Occipital lobe (tissue), 3 donors: ENCODE measurements at places on chromosomes 11 and 22.

- DNase-seq, result no peak
These were observed 8.2 kb upstream of the CCDC88B start for GRCh38 chr11:64331569-64332371.

- DNase-seq, result no peak
These were observed 20.7 kb upstream of the C11orf96 start for GRCh38 chr11:43921561-43922294.

DNA sequence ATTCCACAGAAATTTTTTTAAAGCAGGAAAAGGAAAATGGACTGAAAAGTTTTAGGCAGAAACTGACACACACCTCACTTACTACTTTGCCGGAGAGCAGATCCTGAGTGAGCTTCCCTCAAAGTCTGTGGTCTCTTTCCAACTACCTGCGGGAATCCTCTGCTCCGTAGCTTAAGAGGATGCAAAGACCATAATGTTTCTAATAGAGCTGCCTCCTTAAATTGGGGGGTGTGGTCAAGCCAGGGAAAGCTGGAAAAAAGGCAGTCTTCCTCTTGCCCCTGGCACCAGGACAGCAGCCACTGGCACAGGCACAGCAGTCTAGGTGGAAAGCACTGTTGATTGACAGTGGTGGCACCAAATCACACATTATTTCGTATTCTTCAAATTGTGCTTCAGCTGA, at the start of gene ETS1:
ETS1 (minus strand) TSS at position 144 of the 400 bp plus-strand sequence. CDS start 14,428 bp downstream, outside the sequence.
- DNase-seq, result no peak

- DNase-seq, result no peak
These were observed 81.1 kb downstream of the DGCR2 start for GRCh38 chr22:19040888-19041703.

DNA sequence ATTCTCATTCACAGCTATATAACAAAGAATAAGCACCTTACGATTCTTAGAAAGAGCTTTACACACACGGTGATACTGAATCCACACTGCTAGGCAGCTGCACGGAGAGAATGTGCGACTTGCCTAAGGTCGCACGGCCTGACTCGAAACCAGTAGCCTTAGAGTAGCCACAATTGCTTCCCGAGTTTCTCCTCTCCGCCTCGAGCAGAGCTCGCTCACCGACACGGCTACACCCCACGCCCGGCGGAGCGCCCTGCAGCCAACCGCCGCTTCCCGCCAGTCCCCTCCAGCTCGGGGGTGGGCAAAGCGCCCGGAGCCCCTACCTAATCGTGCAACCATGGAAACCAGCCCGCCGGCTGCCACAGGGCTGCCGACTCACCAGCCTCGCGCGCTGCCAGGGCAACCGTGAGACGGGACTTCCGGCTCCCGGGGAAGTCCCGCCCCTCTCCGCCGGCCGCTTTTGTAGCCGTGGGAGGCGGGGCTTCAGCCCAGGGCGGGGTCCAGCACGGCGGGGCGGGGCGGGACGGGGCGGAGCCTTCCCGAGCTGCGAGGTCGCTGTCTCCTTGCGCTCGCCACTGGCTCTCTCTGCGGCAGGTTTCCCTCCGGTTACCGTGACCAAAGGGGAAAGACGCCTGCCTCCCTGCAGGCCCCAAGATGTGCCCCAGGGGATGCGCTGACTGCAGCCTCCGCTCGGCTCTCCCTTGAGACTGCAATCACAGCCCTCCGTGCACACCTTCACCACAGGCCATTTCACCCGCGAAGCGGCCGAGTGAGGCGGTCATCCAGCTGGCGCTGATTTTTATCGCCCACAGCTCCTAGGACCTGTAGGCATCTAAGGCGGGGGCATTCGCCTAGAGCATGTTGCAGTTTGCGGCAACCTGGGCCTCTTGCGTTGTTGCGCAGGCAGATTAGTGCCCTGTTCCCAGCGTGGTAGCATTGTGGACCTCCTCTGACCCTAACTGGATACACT, 1.1 kb downstream of the BSCL2 start:
- peak; percentile 94 for DNase-seq

GRCh38 chr22:36405671-36406538, 18.1 kb upstream of the MYH9 start:
- DNase-seq, result no peak

DNA sequence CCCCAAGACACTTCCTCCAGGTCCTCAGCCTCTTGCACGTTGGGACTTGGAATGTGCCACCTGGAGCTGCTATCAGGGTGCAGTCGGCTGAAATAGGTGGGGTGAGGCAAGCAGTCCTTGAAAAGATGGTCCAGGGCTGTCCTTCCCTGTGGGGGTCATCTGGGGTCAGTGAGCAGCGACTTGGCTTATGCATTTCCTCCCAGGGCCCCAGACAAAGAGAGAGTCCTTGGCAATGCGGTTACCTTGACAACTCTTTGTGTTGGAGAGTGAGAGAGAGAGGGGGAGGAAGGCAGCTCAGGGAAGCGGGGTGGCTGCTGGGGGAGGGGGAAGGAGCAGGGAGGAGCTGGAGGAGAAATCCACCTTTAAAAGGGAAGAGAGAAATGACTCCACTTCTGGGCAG, 93.8 kb downstream of the MIAT start:
- no peak for DNase-seq

DNA sequence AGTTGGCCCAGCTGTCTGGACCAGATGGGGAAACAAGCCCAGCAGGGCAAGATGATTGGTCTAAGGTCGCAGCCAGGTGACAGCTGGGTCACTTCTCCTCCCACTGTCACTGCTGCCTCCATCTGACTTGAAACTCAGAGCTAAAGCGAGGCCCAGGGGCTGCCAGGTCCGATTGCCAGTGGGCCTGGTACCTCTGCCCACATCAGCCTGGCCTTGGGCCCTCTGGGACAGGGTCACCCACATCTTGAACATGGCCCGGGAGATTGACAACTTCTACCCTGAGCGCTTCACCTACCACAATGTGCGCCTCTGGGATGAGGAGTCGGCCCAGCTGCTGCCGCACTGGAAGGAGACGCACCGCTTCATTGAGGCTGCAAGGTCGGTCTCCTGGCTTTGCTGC, 5.8 kb downstream of the SSH3 start:
- no peak for DNase-seq

DNA sequence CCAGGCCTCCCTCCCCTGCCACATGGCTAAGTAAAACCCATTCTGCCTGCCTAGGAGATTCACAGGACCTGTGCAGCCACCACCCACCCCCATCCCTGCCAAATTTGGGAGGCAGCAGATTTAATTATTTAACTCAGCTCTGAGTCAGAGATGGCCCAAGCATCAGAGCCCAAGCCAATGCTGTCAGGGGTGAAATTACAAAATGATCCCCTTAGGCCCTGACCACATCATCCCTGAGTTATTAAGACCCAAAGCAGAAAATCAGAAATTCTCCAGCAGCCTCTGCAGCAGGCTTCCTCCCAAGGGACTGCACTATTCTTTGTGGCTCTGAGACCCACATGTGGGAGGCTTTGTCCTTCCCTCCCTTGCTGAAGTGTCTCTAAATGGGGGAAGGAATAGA, 52.8 kb upstream of the RRAS2 start:
- no peak for DNase-seq

GRCh38 chr11:24124876-24125275, 372.0 kb upstream of the LUZP2 start:
- no peak for DNase-seq

GRCh38 chr22:30260682-30261081, 6.0 kb downstream of the OSM start:
- DNase-seq, result no peak

DNA sequence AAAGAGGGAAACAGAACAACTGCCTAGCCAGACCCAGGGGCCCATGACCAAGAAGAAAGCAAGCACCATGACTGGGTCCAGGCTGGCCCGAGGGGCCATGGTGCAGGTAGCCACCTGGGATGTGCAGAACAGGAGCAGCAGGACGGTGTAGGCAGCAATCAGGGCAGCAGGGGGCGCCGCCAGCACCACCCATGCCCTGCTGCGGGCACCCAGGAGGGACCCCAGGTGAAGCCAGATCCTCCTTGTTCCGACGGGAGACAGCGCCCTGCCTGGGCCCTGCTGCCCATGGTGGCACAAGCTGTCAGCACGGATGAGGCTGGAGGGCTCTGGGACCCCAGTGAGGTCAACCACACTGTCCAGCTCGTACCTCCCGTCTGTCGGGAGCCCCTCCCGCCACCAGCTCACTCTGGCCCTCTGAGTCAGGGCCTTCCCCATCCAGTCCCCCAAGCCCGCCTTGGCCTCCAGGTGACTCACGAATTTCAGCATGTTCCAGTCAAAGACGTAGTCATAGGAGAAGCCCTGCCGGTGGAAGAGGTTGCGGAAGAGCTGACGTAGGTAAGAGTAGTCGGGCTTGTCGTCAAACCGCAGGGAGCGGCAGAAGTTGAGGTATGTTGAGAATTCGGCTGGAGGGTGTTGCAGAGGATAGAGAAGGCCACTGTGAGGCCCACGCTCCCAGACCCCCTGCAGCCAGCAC, 18.8 kb downstream of the CSNK1E start:
- no peak for DNase-seq

GRCh38 chr22:24338726-24339451, 68.3 kb downstream of the SPECC1L start:
- no peak for DNase-seq

GRCh38 chr11:134037046-134037908, 31.6 kb upstream of the JAM3 start:
- DNase-seq, result peak; percentile 51

- DNase-seq, result no peak
These were observed 83.5 kb upstream of the FAT3 start for GRCh38 chr11:92141159-92141558.

- DNase-seq, result peak; percentile 6
These were observed 15.2 kb downstream of the TMPRSS5 start for GRCh38 chr11:113690619-113691569.

DNA sequence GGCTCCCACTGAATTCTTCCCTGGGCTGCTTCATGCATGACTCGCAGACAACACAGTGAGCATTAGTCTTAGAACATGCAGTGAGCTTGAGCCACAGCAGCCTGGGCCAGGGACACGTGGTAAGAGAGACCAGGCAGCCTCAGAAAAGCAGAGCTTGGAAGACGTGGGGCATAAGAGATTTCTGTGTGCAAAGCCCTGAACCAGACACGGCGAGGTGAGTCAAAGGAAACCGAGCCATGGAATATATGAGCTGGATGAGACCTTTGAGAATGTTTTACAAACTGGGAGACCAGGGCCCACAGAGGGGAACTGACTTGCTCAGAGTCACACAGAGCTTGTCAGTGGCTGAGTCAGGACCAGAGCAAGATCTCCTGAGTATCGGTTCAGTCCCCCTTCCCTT, 8.5 kb upstream of the FXYD6 start:
- DNase-seq, result no peak

GRCh38 chr11:44535191-44535980, 30.1 kb upstream of the CD82 start:
- no peak for DNase-seq

- DNase-seq, result no peak
These were observed 217.2 kb upstream of the CADM1 start for GRCh38 chr11:115721296-115721995.

DNA sequence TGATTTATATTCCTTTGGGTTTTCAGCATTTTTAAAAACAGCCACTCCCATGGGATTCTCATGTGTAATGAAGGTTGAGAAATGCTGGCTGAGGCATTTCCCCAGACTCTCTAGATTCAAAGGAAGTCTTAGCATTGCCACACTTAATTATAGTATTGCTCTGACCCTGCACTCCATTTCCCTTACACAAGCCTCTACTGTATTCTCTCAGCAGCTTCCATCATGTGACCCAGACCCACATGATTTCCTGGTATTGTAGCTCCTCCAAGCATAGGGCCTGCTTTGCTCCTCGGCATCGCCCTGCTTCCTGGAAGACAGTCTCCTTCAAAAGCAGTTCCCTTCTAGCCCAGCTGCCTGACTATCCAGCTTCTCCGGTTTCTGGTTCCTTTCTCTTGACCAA, 261.5 kb downstream of the LARGE1 start:
- DNase-seq, result no peak

GRCh38 chr11:116515664-116516184, 257.1 kb downstream of the BUD13 start:
- DNase-seq, result no peak

DNA sequence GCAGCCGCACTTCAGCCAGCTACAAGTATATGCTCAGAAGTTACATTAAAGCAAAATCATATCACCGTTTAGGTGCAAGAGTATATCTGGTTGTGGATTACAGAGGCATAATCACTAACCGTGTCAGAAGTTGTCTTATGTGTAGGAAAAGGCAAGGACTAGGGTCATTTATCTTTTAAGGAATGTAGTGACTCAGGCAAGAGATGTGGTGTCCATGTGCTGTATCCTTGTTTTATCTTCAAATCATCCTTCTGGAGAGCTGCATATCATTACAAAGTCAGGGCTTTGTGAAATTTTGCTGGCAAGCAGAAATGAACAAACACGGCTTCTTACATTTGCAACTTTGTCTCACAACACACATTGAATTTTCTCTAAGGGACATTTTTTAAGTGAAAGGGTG, 12.7 kb upstream of the CHORDC1 start:
- no peak for DNase-seq

GRCh38 chr11:74443071-74443864, 24.1 kb downstream of the KCNE3 start:
- no peak for DNase-seq

DNA sequence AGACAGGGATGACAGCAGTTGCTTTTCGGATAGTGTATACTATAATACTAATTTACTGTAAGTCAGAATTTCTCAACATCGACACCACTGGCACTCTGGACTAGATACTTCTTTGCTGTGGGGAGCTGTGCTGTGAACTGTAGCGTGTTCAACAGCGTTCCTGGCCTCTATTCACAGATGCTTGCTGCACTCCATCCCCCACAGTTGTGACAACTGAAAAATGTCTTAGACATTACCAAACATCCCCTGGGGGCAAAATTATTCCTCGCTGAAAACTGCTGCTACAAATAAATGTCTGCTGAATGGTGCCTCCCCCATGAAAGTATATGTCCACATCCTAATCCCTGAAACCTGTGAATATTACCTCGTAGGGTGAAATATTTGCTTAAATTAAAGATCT, 7.5 kb upstream of the SLC15A3 start:
- DNase-seq, result no peak

GRCh38 chr11:2555891-2556290, 111.1 kb downstream of the KCNQ1 start:
- DNase-seq, result no peak

GRCh38 chr11:108125096-108125495, 3.7 kb downstream of the ACAT1 start:
- DNase-seq, result no peak

GRCh38 chr11:61701242-61701886, 21.2 kb downstream of the DAGLA start:
- DNase-seq, result no peak

DNA sequence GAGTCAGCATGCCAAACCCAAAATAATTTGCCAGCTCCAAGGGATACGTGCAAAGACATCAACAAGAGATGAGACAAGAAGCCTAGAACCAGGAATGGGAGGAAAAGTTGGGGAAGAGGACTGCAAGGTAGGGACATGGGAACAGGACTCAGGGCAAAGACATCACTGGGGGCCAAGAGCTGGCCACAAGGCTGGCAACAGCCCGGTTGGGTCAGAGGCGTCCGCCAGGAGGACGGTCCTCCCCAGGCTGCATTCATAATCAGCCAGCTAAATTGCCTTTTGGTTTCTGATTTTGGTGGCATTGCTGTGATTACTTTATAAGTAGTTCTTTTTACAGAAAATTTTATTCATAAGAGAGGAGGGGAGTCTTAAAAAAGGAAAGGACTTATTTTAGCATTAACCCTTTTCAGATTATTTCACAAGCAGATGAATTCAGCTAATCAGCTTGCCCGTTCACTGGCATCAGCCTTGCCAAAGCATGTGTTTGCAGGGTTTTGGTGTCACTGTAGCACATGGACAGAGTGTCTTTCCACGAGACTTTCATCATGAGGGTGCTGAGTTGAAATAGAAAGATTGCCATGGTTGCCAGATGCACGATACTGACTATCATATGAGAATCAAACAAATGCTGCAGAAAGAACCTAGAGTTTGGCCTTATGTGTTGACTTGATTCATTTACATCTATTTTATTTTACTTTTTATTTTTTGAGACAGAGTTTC, 23.2 kb upstream of the NAV2 start:
- no peak for DNase-seq
